ENCODE measurements at places on chromosomes 11 and 22.

DNA sequence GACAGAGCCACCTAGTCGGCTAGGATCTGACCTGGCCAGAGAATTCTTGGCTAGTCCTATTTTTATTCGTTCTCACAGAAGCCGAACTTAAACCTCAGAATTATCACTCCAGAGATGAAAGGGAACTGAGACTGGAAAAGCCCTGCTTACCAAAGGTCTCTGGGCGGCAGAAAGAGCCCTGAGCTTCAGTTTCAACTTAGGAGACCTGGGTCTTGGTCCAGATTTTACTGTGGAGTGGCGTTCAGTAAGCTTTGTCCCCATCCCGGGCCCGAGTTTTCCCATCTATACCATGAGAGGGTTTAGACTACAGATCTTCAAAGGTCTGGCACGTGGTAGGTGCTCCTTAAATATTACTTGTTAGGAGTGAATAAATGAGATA lies 516 bp downstream of the NEU3 start:
- peak; percentile 6 for DNase-seq

DNA sequence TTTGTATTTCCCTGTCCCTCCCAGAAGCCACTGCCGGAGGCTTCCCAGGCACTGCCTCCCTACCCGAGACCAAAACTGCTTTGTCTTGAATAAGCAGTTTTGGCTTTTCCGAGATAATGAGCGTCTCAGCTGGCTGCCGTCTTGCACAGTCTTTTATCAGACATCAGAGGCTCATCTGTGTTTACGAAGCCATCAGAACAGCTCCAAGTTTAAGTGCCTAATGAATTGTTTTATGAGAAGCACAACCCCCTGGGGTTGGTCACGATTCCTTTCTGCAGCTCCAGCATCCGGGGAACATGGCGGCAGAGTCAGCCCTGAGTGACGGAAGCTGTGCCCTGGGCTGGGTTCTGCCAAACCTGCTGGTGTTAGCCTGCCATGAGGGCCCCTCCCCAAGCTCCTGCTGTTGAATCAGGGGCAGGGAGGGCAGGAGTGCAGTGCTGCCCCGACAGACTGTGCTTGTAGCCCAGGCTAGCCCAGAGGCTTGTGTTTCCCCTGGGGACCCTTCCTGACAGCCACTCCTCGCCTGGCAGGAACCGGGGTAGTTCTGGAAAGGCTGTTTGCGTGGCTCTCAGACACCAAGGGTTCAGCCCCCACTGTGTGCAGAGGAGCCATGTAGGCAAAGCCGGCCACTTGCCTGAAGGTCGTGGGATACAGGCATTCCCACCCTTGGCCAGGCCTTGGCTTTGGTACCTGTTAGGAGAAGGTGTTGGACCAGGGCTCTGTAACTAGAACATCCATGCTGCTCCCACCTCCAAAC lies 96.1 kb downstream of the MORC2 start:
- DNase-seq: no peak

DNA sequence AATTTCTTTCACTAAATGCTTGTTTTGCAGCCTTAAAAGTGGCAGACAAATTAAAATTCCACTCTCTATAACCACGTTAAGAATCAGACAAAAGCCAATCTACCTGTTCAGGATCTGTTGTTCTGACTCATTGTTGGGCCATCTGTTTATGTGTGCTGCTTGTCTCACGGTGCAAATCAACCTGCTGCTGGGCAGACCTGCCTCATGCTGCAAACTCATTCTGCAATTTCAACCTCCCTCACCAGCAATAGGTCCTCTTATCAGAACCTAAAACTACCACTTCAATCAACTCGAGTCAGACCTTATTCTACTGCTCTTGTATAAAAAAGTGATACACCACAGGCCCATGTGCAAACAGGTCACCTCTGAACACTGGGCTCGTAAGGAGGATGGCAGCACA lies 75.1 kb downstream of the LARGE2 start:
- no peak for DNase-seq

GRCh38 chr11:72821221-72821919 lies 7.2 kb downstream of the ATG16L2 start:
- DNase-seq: no peak

DNA sequence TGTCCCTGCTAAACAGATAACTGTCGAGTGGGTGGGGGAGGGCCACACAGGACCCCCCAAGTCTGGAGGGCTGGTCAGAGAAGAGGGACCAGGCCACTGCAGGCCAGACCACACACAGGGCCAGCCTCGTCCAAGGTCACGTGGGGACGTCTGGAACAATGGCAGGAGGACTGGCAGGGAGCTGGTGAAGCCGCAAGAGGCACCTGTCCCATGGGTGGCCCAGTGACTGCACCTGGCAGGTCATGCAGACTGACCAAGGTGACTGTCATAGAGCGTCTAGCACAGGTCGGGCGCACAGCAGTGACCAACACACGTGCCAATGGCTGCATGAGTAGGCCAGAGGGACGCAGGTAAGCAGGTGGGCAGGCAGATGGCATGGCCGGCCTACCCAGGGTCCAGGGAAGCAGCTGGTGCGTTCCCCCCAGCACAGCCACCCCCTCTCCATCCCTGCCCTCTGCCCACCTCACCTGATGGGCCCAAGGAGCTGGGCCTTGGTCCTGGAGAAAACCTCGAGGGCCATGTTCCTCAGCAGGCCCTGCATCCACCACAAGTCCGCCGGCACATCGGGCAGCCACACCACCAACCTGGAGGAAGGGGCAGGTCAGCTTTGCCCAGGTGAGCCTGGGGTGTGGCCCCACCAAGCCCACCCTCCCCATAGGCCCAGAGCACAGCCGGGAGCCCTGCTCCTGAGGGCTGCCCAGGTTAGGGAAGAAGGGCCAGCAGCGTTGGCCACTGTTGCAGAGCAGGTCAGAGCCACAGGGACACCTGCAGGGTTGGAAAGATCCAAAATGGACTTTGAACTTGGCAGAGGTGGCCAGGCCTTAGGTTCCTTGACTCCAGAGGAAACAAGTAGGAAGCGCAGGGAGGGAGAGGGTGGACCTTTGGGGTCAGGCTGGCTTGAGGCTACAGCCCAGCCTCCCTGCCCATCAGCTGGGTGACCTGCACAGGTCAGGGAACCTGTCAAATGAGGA lies 10.4 kb downstream of the PNPLA5 start:
- no peak for DNase-seq

Data from activated CD4-positive, alpha-beta T cell treated with anti-CD3 and anti-CD28 coated beads, Interleukin-2, amount 50 U/mL, for 48 hours (primary cell).